ENCODE measurements at places on chromosomes 13 and 19.

GRCh38 chr13:93477238-93477637 lies 250.6 kb downstream of the GPC6 start:
- DNase-seq: no peak

DNA sequence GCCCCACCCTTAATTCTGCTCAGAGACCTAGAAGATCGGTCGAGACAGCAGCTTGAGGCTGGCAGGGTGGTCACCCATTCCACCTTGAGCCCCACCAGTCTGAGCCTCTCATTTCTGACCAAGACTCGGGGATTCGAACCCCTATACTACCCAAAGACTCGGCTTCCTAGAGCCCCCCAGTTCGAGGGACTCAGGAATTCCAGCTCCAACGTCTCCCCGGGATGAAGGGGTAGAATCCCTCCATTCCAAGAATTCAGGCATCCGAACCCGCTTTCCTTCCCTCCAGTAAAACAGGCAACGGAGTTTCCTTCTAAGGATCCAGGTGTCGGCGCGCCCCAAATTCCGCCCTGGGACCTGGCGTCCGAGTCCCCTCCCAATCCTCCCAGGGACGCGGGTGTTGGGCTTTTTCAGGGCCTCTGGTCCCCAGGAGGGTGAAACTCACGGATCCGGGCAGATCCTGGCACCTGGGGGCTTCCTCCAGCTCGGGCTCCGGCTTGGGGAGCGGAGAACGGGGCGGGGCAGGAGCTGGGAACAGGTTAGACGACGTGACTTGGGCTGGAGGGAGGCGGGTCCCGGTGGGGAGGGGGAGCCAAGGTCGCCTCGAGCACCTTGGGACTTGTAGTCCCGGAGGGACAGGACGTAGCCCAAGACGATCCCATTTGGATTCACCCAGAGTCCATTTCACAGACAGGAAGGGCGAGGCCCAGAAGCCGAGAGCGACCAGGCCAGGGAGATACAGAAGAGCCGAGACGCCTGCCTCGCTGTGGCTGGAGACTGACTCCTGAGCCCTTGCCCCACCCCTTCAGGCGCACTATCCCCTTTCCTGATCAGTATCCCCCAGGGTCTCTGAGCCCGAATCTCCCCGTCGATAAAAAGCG lies at the start of gene PPP1R13L:
Gene PPP1R13L (minus strand): TSS at position 513 of the 878 bp plus-strand sequence. CDS start 6,751 bp downstream, outside the sequence.
- peak; percentile 37 for DNase-seq

DNA sequence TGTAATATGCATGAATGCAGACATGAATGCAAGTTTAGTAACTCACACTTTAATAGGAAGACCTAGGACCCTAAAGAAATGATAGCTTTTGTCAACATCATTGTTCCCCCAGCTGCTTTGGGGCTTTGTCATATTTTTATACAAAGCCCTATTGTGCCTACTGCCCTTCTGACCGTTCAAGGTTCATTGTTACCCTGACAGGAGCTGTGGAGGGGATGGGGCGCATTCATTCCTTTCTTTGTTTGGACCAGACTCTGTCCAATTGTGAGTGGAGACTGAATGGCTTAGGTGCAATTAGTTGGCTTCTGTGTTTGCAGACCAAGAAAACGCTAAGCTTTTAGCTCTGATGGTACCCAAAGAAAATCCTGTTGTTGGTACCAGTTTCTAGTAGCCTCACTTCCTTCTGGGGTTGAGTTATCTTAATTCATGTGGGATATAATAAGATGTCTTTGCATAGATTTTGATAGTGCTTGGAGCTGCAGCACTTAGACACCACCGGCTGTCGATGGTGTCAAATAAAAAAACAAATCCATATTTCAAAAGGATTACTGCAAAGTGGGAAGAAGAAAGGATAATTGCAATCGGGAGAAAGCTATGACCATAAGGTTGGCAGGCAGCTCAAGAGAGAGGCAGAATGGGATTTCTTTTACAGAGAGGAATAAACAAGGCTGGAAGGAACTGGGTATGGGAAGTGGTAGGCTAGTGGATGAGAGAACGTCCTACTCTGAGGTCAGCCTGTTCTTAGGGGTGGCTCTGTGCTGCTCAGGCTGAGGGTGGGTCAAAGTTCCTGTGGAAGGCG lies 133.9 kb upstream of the TMTC4 start:
- no peak for DNase-seq

DNA sequence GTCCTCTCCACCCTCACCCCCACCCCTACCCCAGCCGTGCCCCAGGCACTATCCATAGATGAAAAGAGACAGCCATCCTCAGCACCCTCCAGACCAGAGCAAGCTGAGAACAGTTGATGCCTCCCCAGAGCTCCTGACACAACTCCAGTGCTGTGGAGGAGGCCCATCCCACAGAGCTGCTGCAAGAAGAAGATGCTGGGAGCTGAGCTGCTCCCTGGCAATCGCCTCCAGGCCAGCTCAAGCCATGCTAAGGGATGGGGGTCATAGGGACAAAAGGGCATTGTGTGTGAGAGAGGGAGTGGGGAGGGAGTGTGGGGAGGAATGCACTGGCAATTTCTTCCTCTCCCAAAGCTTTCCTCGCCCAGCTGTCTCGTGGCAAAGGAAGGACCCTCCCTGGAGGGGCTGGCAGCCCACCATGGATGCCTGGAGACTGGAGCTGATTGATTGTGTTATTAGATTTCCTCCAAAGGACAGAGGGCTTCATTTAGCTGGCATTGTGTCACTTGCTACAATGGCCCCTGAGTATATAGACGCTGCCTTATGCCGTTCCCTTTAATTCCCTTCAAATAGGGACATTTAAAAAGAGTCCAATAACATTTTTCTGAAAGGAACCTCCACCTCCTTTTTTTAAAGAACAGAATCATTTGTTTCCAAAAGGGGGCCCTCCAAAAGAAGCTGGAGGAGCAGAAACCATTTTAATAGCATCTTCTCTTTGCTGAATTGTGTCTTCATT lies 476.4 kb downstream of the FOXO1 start:
- DNase-seq: no peak

DNA sequence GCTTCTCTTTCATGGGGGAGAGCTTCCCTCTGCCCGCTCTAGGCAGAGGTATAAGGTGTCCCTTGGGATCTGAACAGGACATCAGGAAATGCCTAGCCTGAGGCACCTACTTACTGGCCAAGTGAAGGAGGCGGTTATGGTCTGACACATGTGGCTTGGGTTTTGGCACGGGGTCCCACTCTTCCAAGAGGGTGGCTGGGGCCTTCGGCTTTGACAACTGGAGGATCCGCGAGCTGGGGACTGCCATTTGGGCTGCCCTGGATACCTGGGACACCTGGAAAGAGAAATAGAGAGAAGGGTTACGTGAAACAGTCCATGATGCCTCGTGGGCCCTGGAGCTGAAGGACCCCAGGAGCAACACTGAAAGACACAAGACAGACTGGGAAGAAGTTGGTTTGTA lies 22.4 kb upstream of the MIER2 start:
- DNase-seq: no peak

DNA sequence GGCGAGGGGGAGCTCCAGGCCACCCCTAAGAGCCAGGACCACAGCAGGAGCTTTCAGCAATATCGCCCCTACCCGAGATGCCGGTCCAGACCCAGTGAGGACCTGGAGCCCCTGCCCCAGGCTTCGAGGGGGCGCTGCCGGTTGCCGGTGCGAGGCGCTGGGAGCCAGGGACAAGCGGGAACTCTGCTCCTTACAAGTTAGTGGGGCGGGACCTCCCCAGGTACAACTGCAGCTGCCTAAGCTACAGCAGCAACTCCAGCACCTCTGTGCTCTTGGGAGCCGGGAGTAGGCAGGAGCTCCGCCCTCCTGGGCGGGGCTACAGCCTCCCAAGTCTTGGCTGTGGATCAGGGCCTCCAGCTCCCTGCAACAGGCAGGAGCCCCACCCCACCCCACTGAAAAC lies 15.2 kb upstream of the TSC22D1 start:
- DNase-seq: no peak

DNA sequence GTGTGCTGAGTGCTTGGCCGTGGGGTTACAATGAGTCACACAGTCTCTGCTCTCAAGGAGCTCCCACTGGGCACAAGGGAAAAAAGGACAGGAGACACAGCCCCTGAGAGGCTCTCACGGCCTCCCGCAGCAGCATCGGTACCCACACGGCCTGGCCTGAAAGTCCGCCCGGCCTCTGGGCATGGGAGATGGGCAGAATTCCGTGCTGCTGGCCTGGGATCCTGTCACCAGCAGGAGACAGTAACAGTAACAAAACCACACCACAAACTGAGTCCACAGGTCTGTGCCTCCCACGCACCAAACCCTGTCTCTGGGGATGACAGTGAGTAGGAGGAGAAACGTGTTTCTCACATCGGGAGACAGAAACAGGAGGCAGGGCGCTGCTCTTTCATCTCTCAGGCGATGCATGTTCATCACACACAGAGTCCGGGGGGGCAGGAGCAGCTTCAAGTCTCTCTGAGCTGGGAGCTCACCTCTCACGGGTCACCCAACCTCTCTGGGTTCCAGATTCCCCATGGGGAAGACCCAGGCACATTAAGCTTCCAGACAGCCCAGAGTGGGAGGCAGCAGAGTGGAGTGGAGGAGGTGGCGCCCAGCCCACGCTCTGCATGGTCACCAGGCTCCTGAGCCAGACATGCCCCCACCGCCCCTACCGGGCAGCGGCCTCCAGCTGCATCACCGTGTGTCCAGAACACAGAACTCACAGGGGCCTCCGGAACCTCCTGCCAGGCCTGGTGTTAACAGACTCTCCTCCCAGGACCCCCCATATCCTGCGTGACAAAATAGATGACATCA lies 124.7 kb upstream of the VSTM2B start:
- DNase-seq: no peak

GRCh38 chr13:43227721-43228120 lies 204.3 kb downstream of the DNAJC15 start:
- no peak for DNase-seq

- DNase-seq: no peak
These were observed 521.5 kb downstream of the SLITRK6 start for GRCh38 chr13:85277748-85278147.

GRCh38 chr19:30978639-30979038 lies 370.6 kb downstream of the TSHZ3 start:
- DNase-seq: no peak

DNA sequence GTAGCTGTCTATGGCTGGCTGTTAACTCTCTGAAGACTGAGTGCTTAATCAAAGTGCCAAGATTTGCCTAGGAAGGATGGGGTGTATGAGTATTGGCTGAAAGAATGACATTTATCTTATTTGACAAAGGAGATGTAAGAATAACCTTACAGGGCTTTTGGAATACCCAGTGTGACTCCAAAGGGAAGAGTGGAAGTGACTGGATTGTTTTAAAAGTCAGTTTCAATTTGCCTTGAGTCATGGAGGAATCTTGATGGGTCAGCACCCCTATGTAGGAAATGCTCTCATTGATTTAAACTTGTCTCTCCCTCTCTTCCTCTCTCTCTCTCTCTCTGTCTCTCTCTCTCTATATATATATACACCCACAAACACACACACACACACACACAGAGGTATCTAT lies 118.4 kb upstream of the CLDN10 start:
- DNase-seq: no peak

DNA sequence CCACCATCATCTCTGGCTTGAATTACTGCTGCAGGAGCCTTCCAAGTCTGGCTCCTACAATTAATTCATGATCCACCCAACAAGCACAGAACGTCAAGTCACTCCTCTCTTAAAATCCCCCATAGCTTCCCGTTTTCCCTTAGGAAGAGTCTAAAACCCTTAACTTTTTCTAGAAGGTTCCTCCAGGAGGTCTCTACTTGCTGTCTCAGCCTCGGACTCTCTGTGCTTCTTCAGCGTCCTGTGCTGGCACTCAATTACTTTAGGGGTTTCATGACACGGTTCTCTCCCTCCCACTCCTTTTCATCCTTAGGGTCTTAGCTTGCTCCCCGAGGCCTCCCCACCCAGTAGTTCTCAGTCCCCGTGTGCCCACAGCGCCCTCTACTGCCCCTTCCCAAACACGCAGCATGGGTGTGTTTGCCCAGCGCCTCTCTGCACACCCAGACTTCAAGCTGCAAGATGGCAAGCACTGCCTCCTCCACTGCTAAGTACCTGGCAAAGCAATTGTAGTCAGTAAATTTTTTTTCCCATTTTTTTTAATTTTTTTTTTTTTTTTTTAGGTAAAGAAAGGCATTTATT lies 25.8 kb upstream of the MAP3K10 start:
- DNase-seq: peak; percentile 54

- DNase-seq: peak; percentile 73
These were observed 23.8 kb downstream of the TEX101 start for GRCh38 chr19:43438291-43439031.

- DNase-seq: no peak
These were observed 501.3 kb downstream of the EFNB2 start for GRCh38 chr13:106034201-106034600.

GRCh38 chr19:38319421-38320258 lies at the start of gene KCNK6:
KCNK6 (plus strand) TSS chr19:38319845; CDS start chr19:38319951, 106 bp downstream.
- peak; percentile 7 for DNase-seq

GRCh38 chr13:105774739-105775460 lies 760.6 kb downstream of the EFNB2 start:
- no peak for DNase-seq

DNA sequence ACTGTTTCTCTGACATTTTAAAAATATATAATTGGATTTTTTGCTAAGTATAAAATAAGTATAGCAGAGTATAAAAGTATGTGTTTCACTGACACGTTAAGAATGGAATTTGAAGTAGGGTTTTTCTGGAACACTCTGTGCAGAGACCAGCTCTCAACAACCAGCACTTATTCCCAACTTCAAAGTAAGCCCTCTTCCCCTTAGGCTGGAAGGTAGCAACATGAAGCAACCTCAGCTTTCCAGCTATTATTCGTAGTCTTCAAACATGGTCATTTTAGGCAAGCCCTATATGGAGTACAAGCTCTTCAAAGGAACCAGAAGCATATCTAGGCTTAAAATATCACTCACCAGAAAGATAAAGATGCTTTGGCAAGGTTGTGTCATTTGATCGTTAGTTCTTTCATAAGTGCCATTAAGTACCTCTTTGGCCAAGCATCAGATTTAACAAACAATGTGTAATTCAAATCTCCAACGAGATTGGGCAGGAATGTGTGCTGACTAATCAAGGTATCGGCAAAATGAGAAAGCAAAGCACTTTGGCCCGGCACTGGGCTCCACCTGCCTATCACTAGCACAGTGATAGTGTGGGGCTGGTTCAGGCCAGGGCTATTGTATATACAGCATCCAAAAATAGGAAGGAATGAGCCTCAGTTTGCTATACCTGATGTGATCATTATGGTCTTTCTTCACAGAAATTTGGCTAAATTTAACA lies 95.9 kb upstream of the FREM2 start:
- DNase-seq: no peak

DNA sequence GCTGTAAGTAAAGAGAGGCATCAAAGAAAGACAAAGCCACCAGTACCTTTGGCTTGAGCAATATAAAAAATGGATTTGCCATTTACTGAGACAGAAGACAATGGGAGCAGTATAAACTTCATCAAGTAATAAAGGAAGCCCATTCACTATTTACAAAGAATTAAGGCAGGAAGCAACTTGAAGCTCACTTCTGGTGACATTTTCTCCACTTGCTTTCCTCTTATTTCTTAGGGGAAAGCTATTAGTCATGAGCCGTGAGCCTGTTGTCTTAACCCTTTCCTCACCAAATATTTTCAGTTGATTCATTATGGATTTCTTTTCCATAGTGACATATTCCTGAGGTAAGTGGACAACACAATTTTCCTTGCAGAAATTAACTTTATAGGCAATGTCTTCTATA lies 156.8 kb downstream of the DNAJC3 start:
- no peak for DNase-seq

GRCh38 chr13:20514866-20515265 lies 10.8 kb downstream of the CRYL1 start:
- DNase-seq: no peak

Data from Jurkat, Clone E6-1 (cell line).